ENCODE measurements at places on chromosomes 3 and 15.

GRCh38 chr3:88211096-88211890 lies 61.5 kb downstream of the C3orf38 start:
- no peak for DNase-seq

DNA sequence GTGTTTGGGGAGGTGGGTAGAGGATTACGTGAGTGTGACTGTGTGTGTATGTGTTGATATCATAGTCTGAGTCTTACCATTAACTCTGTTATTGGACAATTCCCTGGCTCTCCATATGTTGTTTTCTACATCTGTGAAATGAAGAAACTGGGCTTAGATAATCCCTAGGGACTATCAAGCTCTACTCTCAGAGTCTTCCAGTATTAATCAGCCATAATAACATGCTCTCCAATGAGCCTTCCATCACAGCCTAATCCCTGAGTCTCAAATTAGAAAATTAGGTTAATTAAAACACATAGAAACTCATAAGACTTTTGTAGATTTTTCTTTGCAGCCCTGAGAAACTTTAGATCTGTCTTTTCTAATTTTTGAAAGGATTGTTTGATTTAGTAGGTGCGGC lies 404.2 kb upstream of the RARB start:
- DNase-seq, result no peak

DNA sequence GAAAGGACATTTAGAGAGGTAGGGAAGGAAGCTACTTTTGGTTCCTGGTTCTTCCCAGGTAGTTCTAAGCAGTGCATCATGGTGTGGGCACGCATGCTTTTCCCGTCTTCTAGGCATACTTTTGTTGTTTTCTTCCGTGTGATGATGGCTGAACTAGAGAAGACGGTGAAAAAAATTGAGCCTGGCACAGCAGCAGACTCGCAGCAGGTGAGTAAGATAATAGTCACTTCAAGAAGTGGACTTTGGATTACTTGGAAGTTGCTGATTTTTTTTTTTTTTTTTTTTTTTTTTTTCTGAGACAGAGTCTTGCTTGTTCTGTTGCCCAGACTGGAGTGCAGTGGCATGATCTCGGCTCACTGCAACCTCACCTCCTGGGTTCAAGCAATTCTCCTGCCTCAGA lies 17.9 kb downstream of the FANCD2OS start:
- DNase-seq, result no peak

GRCh38 chr15:45307230-45307924 lies 55.3 kb downstream of the SLC28A2 start:
- peak; percentile 26 for DNase-seq

DNA sequence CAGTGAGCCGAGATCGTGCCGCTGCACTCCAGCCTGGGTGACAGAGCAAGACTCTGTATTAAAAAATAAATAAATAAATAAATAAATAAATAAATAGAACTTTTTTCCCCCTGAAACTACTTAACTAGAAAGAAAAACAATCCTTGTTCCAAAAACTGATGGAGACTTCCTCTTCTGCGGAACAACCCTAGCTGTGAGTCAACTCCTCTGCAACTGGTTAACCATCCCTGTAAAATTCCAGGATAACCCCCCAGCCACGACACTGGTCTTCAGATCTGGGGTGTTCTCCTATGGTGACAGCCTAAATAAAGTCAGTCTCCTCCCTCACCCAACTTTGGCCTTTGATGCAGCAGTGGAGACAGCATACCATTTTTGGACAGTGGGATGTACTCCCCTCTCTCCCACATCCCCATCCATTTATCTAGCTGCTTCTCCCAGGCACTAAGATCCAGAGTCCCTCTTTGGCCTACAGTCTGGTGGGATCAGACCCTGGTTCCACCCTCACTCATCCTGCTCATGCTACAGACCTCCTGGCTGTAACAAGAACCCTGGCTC lies 352.6 kb downstream of the OCA2 start:
- no peak for DNase-seq

GRCh38 chr3:178203650-178204049 lies 332.6 kb upstream of the KCNMB2 start:
- no peak for DNase-seq

- DNase-seq, result no peak
Observed at GRCh38 chr15:60760646-60761504, 281.9 kb upstream of the ICE2 start.

DNA sequence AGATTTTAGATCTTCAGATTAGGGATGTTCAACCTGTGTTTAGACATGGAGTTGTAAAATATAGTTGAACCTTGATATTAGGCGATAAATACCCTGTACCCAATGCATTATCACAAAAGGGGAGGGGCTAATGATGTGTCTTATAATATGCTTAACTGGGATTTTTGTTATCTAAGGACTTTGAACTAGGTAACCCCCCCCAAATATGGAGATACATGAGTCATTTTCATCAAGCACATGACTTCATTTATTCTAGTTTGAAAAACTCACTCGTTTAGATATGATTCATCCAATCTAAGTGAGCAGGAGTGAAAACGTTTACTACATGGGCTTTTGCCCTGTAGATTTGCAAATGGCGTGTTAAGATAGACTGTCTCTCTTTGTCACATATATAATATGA lies 212.4 kb downstream of the IL5RA start:
- no peak for DNase-seq

GRCh38 chr3:198046120-198046857 lies 86.3 kb downstream of the LMLN start:
- no peak for DNase-seq

DNA sequence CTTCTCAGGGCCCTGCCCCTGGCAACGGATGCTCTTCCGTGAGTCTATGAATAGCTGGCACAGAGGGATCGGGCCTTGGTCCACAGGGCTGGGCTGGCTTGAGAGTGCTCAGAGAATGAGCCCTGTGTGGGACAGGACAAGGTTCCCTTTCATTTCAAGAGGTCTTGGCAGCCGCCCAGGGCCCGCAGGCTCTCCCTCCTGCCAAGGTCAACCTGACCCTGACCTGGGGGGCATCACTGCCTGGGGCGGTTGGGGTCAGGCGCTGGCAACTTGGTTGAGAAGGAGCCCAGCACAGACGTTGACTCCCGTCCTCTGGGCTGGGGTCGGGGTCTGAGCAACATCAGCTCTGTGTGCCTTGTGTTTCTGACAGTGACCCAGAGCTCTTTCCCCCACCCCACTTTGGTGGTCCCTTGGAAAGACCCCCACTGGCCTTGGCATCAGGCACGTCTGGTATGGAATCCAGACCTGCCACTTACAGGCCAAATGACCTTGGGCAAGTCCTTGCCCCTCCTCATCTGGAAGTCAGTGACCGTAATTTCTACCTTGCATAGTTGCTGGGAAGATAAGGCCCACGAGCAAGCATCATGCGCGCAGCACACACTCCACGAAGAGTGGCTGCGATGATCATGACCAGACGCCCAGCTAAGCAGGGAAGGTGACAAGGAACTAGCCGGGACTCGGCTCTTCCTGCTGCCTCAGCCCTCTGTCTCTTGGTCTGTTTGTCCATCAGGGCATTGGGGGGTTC lies 36.4 kb downstream of the EPHB3 start:
- no peak for DNase-seq

GRCh38 chr15:36136049-36136448 lies 443.4 kb upstream of the CDIN1 start:
- DNase-seq, result no peak

DNA sequence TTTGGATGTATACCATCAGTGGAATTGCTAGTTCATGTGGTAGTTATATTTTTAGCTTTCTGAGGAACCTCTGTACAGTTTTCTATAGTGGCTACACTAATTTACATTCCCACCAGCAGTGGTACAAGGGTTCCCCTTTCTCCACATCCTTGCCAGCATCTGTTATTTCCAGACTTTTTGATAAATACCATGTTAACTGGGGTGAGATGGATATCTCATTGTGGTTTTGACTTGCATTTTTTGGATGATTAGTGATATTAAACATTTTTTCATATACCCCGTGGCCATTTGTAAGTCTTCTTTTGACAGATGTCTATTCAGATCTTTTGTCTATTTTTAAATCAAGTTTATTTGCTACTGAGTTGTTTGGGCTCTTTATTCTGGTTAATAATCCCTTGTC lies 455.6 kb upstream of the RARB start:
- no peak for DNase-seq

- DNase-seq, result no peak
Observed at GRCh38 chr3:28575100-28575745, 226.6 kb upstream of the AZI2 start.

GRCh38 chr15:73621286-73621826 lies 11.8 kb downstream of the NPTN start:
- DNase-seq, result no peak

DNA sequence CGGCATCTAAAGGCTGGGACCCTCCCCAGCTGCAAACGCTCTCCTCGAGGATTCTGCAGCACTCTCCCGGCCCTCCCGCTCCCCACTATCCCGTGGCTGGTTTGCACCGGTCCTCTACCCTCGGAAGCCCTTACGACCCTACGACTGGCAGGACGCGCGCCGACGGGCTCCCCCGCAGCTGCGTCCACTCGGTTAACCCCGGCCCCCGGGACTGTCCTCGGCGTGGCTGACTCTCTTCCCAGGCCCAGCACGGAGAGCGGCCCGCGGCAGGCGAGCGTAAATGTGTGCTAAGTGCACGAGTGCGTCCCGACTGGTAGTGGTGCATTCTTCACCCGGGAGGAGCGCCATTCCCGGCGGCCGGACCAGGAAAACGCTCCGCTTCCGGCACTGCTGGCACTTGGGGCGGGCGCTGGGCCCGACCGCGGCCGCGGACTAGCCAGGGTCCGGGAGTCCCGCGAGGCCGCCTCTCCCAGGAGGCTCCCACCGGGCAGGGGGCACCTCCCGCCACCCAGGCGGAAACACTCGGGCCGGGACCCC lies 508 bp downstream of the GORASP1 start:
- DNase-seq, result peak; percentile 36

- DNase-seq, result no peak
Observed at GRCh38 chr3:2097641-2098191, 950 bp upstream of the CNTN4 start.

- DNase-seq, result no peak
Observed at GRCh38 chr3:192747746-192748145, 20.4 kb upstream of the FGF12 start.

DNA sequence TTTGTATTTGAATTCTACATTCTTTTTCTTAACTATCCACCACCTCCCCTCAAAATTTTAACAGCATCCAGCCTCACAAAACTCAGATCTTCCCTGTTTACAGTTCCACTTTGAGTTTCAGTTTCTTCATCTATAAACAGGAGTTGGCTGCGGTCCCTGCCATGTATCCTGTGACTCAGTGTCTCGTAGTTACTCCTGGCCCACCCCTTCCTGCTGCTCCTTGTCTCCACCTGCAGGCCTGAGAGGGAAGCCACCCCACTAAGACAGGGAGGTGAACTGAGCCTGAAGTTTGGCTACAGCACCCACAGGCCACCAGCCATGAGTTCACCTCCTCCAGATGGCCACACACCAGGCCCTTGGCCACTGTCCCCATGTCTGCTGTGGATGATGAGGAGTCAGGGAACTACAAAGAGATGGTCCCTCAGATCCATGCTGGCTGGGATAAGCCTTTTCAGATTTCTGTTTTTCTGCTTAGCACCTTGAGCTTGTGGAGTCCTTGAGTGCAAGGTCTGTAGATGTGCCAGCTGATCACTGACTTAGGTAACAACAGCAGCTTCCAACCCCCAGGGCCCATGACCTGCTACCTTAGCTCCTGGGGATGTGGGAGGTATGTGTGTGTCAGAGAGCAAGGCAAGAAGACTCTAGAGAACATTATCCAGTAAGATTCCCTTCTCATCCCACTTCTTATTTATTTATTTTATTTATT lies 37.5 kb downstream of the CD86 start:
- DNase-seq, result no peak

DNA sequence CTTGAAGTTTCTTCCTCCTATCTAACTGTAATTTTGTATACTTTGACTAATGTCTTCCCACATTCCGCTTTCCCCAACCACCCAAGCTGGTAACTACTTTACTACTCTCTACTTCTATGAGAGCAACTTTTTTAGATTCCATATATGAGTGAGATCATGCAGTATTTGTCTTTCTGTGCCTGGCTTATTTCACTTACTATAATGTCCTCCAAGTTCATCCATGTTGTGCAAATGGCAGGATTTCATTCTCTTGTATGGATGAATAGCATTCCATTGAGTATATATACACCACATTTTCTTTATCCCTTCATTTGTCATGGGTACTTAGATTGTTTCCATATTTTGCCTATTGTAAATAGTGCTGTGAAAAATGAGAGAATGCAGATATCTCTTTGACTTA lies 78.5 kb upstream of the CCNL1 start:
- no peak for DNase-seq

GRCh38 chr3:113676261-113676660 lies 20.2 kb downstream of the USF3 start:
- no peak for DNase-seq

GRCh38 chr15:99680276-99680675 lies 53.0 kb downstream of the LYSMD4 start:
- DNase-seq, result no peak

DNA sequence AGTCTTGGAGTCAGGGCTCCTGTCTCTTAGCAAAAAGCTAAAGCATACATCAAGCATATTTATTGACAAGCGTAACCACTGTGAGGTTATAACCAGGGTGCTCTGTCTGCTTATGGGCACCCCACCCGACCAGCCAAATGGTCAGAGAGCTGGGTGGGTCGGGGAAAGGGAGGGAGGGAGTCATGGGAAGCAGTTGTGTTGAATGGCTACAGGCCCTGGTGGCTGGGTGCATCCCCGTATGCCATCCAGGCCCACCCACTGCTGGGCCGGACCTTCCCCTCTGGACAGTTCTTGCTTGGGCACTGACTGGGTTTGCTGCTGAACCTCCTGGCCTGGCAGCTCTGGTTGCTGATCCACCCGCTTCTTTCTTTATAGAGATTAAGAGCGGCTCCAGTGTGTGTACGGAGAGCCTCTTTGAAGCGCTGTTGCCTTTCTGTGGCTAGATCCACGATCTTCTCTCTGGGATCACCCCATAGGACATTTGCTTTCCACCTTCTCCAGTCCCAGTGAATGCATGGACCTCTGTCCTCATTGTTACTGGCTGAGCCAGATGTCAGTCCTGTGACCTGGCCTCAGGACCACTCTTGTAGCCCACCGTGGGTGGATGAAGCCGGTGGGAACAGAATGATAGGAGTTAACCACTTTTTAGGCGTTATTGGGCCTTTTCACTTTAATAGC lies 59.6 kb downstream of the SMAD3 start:
- no peak for DNase-seq

- DNase-seq, result no peak
Observed at GRCh38 chr15:87293031-87293430, 963.5 kb downstream of the NTRK3 start.

DNA sequence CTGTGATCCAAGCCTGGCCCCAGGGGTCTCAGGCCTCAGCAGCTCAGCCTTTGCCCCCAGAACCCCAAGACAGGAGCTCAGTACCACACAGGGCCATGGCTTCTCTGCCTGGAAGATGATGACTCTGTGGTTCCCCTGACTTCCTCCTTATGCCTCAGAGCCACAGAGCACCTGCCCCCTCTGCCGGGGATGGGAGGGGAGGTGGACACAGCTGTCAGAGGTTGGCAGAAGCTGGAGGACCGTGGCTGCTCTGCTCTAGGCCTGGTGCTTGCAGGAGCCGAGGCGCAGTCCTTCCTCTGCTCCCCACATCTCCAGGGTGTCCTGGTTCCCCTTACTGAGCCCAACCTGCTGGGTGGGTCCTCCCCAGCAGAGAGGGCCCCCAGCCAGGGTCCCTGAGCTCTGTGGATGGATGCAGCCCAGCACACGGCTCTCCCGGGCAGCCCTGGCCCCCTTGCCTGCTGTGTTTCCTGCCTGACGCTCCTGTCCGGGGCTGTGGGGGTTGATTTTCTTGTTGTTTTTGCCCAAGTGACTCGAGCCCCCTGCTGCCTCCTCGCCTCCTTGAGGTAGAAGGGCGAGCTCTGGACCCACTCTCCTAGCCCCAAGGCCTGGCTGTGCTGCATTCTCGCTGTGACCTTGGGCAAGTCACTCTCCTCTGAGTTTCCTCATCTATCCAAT lies 36.6 kb downstream of the PSTPIP1 start:
- no peak for DNase-seq

All from amniotic stem cell (primary cell).